ENCODE measurements at places on chromosomes 4 and X.

GRCh38 chr4:107624024-107624423 lies 96.0 kb downstream of the PAPSS1 start:
- H3K27ac ChIP-seq: no peak overlapping the region
- H3K4me3 ChIP-seq: no peak overlapping the region
- no peak for DNase-seq
- no peaks in the 10 kb centered on the region for H3K4me1 ChIP-seq

DNA sequence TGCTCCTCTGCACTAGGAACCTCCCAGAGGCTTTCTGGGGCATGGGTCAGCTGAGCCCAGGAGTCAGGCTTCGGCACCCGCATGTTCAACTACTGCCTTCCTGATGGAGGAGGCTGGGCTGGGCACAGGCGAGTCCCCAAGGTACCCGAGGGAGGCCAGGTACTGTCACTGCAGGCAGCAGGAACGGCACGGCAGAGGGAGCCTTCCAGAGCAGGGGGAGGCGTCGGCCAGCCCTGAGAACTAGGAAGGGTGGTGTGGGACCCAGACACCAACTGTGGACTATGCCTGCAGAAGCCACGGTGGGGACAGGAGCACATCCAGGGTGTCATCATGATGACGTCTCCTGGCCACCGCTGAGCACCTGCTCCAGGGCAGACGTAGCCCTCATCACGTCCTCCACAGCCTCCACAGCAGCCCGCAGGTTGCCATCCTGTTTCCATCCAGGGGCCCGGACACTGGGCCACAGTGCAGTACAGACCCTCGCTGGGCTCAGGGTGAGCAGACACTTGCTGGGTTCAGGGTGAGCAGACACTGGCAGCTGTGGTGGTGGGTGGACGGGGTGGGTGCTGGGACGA lies 40.8 kb downstream of the SORCS2 start:
- DNase-seq: no peak
- H3K36me3 ChIP-seq: no peaks in the 10 kb centered on the region
- H3K4me3 ChIP-seq: no peak overlapping the region
- H3K27me3 ChIP-seq: no peaks in the 10 kb centered on the region
- H3K4me1 ChIP-seq: no peaks in the 10 kb centered on the region

DNA sequence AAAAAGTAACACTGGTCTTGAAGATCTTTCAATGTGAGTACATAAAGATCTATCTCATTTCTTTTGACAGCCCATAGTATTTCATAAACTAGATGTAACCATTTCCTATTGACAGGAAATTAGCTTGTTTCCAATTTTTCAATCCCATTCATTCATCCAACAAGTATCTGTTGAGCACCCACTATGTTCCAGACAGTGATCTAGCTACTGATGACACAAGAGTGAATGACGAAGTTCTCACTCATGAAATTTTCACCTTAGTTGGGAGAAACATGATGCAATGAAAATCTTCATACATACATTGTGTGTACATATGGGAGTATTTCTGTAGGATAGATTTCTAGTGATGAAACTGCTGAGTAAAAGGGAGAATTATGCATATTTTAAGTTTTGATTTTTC lies 1.7 kb downstream of the CD38 start:
- H3K4me1 ChIP-seq: peaks cover 68% of the 10 kb centered on the region
- no peak overlapping the region for H3K27ac ChIP-seq
- peak; percentile 33 for DNase-seq

DNA sequence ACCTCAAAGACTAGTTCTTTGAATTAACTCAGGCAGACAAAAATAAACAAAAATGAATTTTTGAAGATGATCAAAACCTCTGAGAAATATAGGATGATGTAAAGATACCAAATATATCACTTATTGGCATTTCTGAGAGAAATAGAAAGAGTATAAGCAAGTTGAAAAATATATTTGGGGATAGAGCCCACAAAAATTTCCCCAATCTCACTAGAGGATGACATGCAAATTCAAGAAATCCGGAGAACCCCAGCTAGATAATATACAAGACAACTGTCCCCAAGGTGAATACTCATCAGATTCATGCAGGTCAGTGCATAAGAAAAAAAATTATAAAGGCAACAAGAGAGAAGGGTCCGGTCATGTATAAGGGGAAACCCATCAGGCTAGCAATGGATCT lies 129.1 kb downstream of the CXXC4 start:
- no peak overlapping the region for H3K4me3 ChIP-seq
- H3K36me3 ChIP-seq: no peaks in the 10 kb centered on the region

- no peak for DNase-seq
- no peak overlapping the region for H3K4me3 ChIP-seq
- H3K4me1 ChIP-seq: no peaks in the 10 kb centered on the region
- H3K36me3 ChIP-seq: no peaks in the 10 kb centered on the region
Measured at GRCh38 chr4:170990989-170991589, 822.1 kb upstream of the GALNTL6 start.

All from CD14-positive monocyte (primary cell).